Spinal cord (tissue), 10 donors: ENCODE measurements at places on chromosomes 2 and 18. TPM values are rescaled to one million over a fixed set of nuclear protein-coding genes. Genes with fewer than 3 reads are reported as not detected.
A peak's percentile ranks its signal among the peaks of the same experiment; 100 is the strongest.

- H3K27ac ChIP-seq = no peak overlapping the region
- H3K36me3 ChIP-seq = no peaks in the 10 kb centered on the region
- DNase-seq = no peak
- no peaks in the 10 kb centered on the region for H3K27me3 ChIP-seq
- no peaks in the 10 kb centered on the region for H3K4me1 ChIP-seq
- no peak overlapping the region for H3K4me3 ChIP-seq
Measured at GRCh38 chr2:122595065-122595464, 839.6 kb downstream of the TSN start.

- no peaks in the 10 kb centered on the region for H3K4me1 ChIP-seq
- H3K27me3 ChIP-seq = no peaks in the 10 kb centered on the region
- H3K36me3 ChIP-seq = no peaks in the 10 kb centered on the region
- no peak for DNase-seq
Measured at GRCh38 chr18:76547296-76547695, 52.3 kb upstream of the ZNF516 start.

DNA sequence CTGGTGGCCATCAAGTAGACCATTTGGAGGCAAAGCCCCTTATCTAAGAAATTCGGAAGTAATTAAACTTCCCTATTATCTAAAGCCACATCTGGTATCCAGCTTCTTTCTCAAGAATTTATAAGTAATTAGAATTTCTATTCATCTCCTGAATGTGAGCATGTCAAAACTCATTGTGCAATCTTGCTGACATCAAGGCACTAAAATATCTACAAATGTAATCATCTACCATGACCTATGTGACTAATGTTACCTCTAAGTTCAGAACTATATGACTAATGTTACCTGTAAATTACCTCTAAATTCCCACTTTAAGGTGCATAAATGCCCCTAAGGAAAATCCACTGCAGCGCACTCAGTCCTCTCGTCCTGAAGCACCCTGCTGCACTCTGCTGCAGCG lies 773.0 kb downstream of the CPS1 start:
- H3K36me3 ChIP-seq = no peaks in the 10 kb centered on the region
- no peaks in the 10 kb centered on the region for H3K27me3 ChIP-seq
- DNase-seq = no peak
- no peaks in the 10 kb centered on the region for H3K4me1 ChIP-seq
- H3K27ac ChIP-seq = no peak overlapping the region
- no peak overlapping the region for H3K4me3 ChIP-seq

- H3K36me3 ChIP-seq = no peaks in the 10 kb centered on the region
- no peak for DNase-seq
- H3K4me1 ChIP-seq = peaks cover 61% of the 10 kb centered on the region
- no peaks in the 10 kb centered on the region for H3K27me3 ChIP-seq
Measured at GRCh38 chr2:235661952-235662351, 168.1 kb downstream of the AGAP1 start.

GRCh38 chr2:26712486-26713465 lies 20.3 kb downstream of the KCNK3 start:
- no peak overlapping the region for H3K4me3 ChIP-seq
- peak; percentile 80 for DNase-seq
- H3K4me1 ChIP-seq = peaks cover 74% of the 10 kb centered on the region

The FAM110C gene
- 6.2 TPM for total RNA-seq

GRCh38 chr2:96642564-96643360 lies at the start of gene FER1L5:
Gene FER1L5, plus strand, starts transcription at chr2:96642764. Its CDS starts 73 bp downstream, at chr2:96642837.
- peak within 1 kb of the TSS; percentile 58 for H3K27ac ChIP-seq
- H3K4me1 ChIP-seq = peaks cover 7% of the 10 kb centered on the region
- H3K27me3 ChIP-seq = no peaks in the 10 kb centered on the region

GRCh38 chr2:12210016-12210933 lies 463.8 kb downstream of the LPIN1 start:
- DNase-seq = no peak
- no peaks in the 10 kb centered on the region for H3K36me3 ChIP-seq
- H3K4me3 ChIP-seq = no peak overlapping the region
- no peak overlapping the region for H3K27ac ChIP-seq

- H3K4me1 ChIP-seq = no peaks in the 10 kb centered on the region
- H3K27me3 ChIP-seq = no peaks in the 10 kb centered on the region
- no peak overlapping the region for H3K4me3 ChIP-seq
- H3K27ac ChIP-seq = no peak overlapping the region
Measured at GRCh38 chr18:35635170-35635569, 53.6 kb downstream of the GALNT1 start.

The ZNF521 gene
- 63.9 TPM for total RNA-seq

GRCh38 chr2:240620859-240621258 lies 4.4 kb upstream of the GPR35 start:
- H3K4me3 ChIP-seq = no peak overlapping the region
- peaks cover 5% of the 10 kb centered on the region for H3K4me1 ChIP-seq
- no peak overlapping the region for H3K27ac ChIP-seq
- DNase-seq = no peak
- H3K36me3 ChIP-seq = peaks cover 20% of the 10 kb centered on the region
- H3K27me3 ChIP-seq = no peaks in the 10 kb centered on the region

DNA sequence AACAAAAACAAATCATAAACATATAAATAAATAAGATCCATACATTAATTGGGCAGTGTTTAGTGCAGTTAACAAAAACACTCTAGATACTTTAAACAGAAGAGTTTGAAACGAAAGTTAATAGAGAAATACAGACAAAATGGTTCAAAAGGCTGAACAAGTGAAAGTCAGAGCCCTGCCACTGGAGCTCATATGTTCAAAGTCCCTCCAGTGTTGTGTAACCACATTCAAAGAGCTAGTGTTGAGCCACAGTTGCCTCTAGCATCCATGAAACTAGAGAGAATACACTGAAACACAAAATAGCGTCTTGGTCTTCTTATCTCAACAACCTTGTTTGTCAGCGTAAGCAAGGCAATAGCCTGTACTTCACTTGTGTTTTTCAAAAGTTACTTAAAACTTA lies 1309.8 kb upstream of the NRXN1 start:
- H3K27me3 ChIP-seq = no peaks in the 10 kb centered on the region
- H3K27ac ChIP-seq = no peak overlapping the region
- no peak overlapping the region for H3K4me3 ChIP-seq
- no peaks in the 10 kb centered on the region for H3K36me3 ChIP-seq
- DNase-seq = no peak
- H3K4me1 ChIP-seq = no peaks in the 10 kb centered on the region

The ALLC gene
- total RNA-seq = 2.3 TPM

The LIMS4 gene
- total RNA-seq = 2.6 TPM
